HuH-7 (cell line): ENCODE measurements at places on chromosomes 5 and 9.

- no peak for DNase-seq
Measured at GRCh38 chr9:91408475-91408874, 15.2 kb downstream of the NFIL3 start.

- no peak for DNase-seq
Measured at GRCh38 chr9:133553123-133553522, 18.6 kb downstream of the ADAMTSL2 start.

DNA sequence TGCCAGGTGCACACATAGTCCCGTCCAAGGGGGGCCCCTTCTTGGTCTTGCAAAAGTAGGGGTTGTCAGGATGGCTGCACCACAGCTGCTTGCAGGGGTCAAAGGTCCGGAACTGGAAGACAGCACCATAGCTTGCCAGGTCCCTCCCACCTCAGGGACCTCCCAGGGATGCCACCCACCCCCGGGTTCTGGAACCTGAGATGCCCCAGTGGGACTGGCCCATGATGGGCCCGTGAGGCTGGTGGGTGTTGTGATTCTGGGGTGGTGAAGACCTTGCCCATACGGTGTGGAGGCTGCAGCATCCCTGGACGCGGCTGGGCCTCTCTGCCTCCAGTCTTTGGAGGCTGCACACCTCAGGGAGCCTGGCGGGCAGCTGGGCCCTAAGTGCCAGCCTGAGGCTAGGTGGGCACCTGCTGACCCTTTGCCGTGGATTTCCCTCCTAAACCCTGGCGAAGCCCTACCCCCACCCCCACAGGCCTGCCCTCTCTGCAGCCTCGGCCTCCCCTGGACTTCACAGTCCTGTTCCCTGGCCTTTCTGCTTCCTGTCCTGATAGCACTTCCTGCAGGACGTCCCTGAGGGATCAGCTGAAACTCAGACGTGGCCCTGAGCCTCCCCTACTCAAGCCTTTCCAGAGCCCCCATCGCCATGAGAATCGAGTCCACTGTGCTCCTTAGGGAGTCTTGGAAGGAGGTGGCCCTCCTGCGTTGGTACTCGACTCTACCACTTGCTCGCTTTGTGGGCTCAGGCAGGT, 92.1 kb downstream of the ZNF354C start:
- no peak for DNase-seq

DNA sequence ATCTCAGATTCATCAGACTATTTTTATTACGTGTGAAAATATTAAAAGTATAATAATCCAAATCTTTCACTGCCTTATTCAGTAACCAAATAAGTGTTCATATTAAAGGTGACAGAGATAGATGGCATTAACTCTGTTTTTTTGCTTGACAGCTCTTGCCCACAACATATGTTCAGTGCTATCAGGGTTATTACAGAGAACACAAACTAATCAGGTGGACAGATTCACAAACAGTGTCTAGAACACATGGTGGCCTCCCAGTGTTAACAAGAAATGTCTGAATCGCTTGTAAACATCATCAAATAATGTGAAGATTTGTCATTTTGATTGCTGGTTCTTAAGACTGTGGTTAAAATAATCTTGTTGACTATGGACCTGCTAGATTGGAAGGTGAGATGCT, 609.1 kb upstream of the GRAMD2B start:
- no peak for DNase-seq

DNA sequence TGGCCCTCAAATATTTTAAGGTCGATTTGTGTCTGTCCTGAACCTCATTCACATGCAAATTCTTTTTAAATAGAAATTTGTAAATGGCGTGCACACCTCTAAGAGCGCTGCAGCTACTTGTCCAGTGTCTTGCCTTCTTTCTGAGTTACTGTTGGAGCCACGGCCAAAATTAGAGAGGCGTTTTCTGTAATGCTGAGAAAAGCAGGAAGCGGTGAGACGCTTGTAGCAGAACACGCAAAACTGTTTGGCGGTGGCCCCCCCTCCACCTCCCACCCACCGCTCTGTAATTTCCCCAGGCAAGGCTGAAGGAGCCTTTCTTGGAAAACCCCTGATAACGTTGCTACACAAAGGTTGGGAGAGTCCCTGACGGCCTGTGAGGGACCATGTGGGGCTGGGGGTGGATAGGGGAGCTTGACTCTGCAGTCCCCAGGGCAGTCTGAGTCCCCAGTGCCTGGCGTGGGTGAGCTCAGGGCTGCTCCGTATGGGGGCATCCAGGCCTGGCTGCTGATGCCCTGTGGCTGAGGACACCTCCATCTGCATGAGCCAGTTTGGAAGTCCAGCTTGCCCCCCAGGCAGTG, 96.5 kb downstream of the GADD45G start:
- DNase-seq = no peak
